Motor neuron (in vitro differentiated cells): ENCODE measurements at places on chromosomes 3 and 15.

- no peak for ATAC-seq
These were observed 17.3 kb upstream of the SRGAP3 start for GRCh38 chr3:9266716-9267115.

GRCh38 chr3:180382638-180383180 lies 219.3 kb upstream of the TTC14 start:
- ATAC-seq = peak; percentile 70

GRCh38 chr15:69472562-69472961 lies 19.9 kb downstream of the RPLP1 start:
- ATAC-seq = no peak

GRCh38 chr3:14307656-14308302 lies 94.6 kb upstream of the SLC6A6 start:
- ATAC-seq = no peak

GRCh38 chr3:110384601-110385000 lies 687.0 kb upstream of the NECTIN3 start:
- no peak for ATAC-seq

- peak; percentile 98 for ATAC-seq
These were observed 14.8 kb downstream of the PBRM1 start for GRCh38 chr3:52670621-52671521.

GRCh38 chr15:66866656-66867055 lies 164.6 kb downstream of the SMAD6 start:
- ATAC-seq = peak; percentile 50

- ATAC-seq = no peak
These were observed 22.7 kb downstream of the SACM1L start for GRCh38 chr3:45711931-45712330.
